ENCODE measurements at places on chromosomes 4 and X.
A peak's percentile ranks its signal among the peaks of the same experiment; 100 is the strongest.

GRCh38 chr4:7547368-7548040 lies 112.8 kb upstream of the PSAPL1 start:
- H3K27ac ChIP-seq = no peak overlapping the region
- no peaks in the 10 kb centered on the region for H3K4me1 ChIP-seq
- no peak overlapping the region for H3K4me3 ChIP-seq
- no peaks in the 10 kb centered on the region for H3K27me3 ChIP-seq
- no peak for DNase-seq

DNA sequence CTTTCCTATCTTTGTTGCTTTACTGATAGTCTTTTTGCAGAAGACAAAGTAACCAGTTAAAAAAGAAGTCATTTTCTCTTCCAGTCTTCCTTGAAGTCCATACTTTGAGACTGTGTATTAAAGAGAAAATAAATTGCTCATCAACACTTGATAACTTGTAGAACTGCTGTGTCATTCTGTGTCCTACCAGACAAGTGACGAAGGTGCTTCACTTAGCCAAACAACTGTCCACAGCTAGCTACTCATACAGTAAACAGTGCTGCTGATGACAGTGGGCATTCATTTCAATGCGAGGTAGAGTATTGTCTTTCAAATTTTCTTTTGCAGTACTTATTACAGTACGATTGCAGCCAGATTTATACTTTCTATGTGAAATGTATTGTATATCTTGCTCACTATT lies 11.5 kb downstream of the COL25A1 start:
- no peaks in the 10 kb centered on the region for H3K4me1 ChIP-seq
- no peak for DNase-seq
- H3K27me3 ChIP-seq = peaks cover 9% of the 10 kb centered on the region
- no peak overlapping the region for H3K27ac ChIP-seq
- H3K36me3 ChIP-seq = no peaks in the 10 kb centered on the region

DNA sequence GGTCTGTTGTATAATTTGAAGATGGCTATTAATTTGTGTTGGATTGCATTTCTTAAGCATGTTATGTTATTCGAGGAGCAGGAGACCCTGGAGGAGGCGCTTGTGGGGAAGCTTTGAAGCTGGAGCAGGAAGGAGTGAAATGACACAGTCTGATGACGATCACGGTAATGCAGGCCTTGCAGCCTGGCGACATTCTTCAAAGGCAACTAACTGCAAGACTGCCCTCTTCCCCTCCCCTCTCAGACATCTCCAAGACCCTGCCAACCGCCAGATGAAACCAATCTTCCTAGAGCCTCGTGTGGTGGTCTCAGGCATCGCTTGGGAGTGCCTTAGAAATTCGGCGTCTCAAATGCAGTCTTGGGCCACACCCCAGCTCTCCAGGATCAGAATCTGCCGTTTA lies 16.1 kb downstream of the CLCN4 start:
- H3K27me3 ChIP-seq = peaks cover 4% of the 10 kb centered on the region
- no peak overlapping the region for H3K4me3 ChIP-seq
- DNase-seq = no peak
- no peak overlapping the region for H3K27ac ChIP-seq
- peaks cover 5% of the 10 kb centered on the region for H3K4me1 ChIP-seq

DNA sequence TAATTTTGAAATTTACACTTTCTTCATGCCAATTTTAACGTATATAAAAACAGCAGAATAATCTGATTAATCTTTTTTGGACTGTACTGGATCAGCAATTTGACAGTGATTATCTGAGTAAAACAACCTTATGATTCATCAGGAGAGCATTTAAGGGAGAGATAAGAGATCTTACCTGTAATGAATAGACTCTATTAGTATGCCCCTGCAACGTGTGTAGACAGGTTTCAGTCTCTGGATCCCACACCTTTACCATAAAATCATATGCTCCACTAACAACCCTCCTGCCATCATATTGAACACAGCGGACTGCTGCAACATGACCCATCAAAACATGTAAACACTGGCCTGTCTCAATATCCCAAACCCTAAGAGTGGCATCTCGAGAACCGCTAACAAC lies 210.1 kb downstream of the FBXW7 start:
- H3K4me3 ChIP-seq = no peak overlapping the region
- no peak for DNase-seq
- H3K27ac ChIP-seq = no peak overlapping the region
- H3K4me1 ChIP-seq = peaks cover 17% of the 10 kb centered on the region
- H3K27me3 ChIP-seq = no peaks in the 10 kb centered on the region

DNA sequence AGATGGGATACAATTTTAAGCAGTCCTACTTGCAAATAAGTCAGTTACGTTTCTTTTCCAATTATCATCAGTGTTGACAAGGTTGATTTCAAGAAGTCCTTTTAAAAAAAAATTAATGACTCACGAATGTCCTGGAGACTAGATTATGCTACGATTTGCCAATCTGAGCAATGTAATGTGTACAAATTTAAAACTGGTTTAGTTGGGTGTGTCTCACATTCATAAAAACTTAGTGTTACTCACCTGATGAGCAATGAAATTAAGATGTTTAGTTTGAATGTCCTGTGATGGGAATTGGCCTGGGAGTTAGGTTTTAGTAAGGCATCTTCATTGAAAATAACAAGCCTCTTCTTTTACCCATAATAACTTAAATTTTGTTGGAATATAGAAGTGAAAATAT lies 136.7 kb upstream of the POF1B start:
- DNase-seq = no peak
- H3K27ac ChIP-seq = no peak overlapping the region
- no peaks in the 10 kb centered on the region for H3K4me1 ChIP-seq
- no peaks in the 10 kb centered on the region for H3K27me3 ChIP-seq
- H3K36me3 ChIP-seq = no peaks in the 10 kb centered on the region
- H3K4me3 ChIP-seq = no peak overlapping the region

GRCh38 chrX:124354648-124355047 lies 8.3 kb downstream of the SH2D1A start:
- H3K4me1 ChIP-seq = peaks cover 63% of the 10 kb centered on the region
- H3K27me3 ChIP-seq = no peaks in the 10 kb centered on the region
- peaks cover 15% of the 10 kb centered on the region for H3K36me3 ChIP-seq
- peak overlapping the region; percentile 71 for H3K4me3 ChIP-seq

GRCh38 chr4:55395218-55395528 lies 584 bp upstream of the TMEM165 start:
- peak overlapping the region; percentile 97 for H3K4me3 ChIP-seq
- peaks cover 29% of the 10 kb centered on the region for H3K36me3 ChIP-seq
- no peak for DNase-seq
- H3K27me3 ChIP-seq = no peaks in the 10 kb centered on the region
- H3K27ac ChIP-seq = peak overlapping the region; percentile 97
- peaks cover 38% of the 10 kb centered on the region for H3K4me1 ChIP-seq

- H3K4me1 ChIP-seq = no peaks in the 10 kb centered on the region
- H3K4me3 ChIP-seq = no peak overlapping the region
- DNase-seq = no peak
- H3K27ac ChIP-seq = no peak overlapping the region
- no peaks in the 10 kb centered on the region for H3K36me3 ChIP-seq
- no peaks in the 10 kb centered on the region for H3K27me3 ChIP-seq
Measured at GRCh38 chr4:138374947-138375346, 132.8 kb upstream of the SLC7A11 start.

DNA sequence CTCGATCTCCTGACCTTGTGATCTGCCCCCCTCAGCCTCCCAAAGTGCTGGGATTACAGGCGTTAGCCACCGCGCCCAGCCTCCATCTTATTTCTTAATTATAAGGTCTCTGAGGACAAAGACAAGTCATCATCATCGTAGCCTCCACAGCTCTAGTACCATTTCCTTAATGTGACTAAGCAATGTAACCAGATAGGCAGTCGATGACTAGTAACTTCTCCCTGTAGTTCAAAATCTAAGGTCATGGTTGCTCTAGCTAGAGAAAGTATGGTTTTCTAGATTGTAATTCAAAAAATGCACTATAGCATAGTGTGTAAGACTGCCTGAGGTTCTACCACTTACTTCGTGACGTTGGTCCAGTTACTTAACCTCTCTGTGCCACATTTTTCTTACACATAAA lies 6.9 kb downstream of the SLC39A8 start:
- H3K27me3 ChIP-seq = no peaks in the 10 kb centered on the region
- H3K36me3 ChIP-seq = peaks cover 47% of the 10 kb centered on the region
- no peak overlapping the region for H3K27ac ChIP-seq
- H3K4me3 ChIP-seq = no peak overlapping the region

DNA sequence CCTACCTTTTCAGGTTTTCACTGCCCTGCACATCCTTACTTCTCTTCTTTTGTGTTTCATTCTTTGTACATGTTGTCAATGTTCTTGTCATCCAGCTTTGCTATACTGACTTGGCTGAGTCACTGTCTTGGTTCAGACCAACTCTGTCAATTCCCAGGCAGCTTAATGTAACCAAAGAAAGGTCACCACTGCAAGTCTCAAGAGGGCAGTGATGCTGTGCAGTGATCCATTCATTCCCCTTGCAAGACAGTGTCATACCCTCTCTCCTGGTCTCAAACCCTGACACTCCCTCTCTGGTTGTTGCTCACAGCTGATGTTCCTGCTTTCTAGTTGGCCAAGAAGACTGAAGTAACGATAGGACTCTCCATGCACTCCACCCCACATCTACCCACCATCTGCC lies 17.5 kb downstream of the RAB39B start:
- no peaks in the 10 kb centered on the region for H3K27me3 ChIP-seq
- no peak overlapping the region for H3K4me3 ChIP-seq
- DNase-seq = no peak
- peaks cover 3% of the 10 kb centered on the region for H3K36me3 ChIP-seq
- no peak overlapping the region for H3K27ac ChIP-seq
- H3K4me1 ChIP-seq = peaks cover 7% of the 10 kb centered on the region

DNA sequence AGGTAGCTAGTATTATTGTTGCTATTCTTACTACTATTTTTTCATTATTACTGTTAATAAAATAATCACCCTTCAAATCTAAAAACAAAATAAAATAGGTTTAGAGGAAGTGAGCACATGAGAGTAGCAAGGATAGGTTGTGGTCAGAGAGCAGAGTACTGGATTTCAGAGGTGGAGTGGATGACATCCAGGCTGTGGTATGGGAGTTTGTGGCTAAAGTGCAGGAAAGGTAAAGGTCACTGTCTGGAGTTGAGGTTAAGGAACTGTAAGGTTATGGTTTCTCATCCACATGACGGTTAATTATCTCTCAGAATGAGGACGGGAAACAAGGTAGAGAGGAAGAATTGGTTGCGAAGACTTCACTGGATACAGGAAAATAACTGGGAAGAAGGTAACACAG lies 27.7 kb downstream of the STEEP1 start:
- no peak overlapping the region for H3K27ac ChIP-seq
- H3K27me3 ChIP-seq = no peaks in the 10 kb centered on the region
- no peak overlapping the region for H3K4me3 ChIP-seq
- H3K4me1 ChIP-seq = no peaks in the 10 kb centered on the region
- DNase-seq = no peak

GRCh38 chr4:158875455-158875854 lies 106.6 kb downstream of the FNIP2 start:
- H3K4me1 ChIP-seq = peaks cover 6% of the 10 kb centered on the region
- H3K27me3 ChIP-seq = no peaks in the 10 kb centered on the region
- H3K4me3 ChIP-seq = no peak overlapping the region
- peaks cover 40% of the 10 kb centered on the region for H3K36me3 ChIP-seq
- no peak overlapping the region for H3K27ac ChIP-seq

DNA sequence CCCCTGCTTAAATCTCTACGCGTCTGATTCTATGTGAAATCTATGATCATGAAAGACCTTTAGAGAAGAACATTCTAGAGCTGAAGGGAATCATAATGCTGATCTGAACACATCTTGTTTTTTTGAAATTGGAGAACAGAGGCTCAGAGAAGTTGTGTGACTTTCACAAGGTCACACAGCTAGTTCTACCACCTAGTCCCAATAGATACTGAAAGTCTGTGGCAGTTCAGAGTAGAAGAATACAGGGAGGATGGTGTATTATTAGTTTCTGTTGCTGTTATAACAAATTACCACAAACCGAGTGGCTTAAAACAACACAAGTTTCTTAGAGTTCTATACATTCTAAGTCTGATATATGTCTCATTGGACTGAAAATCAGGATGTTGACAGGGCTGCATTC lies 14.5 kb downstream of the CYP2U1 start:
- no peak overlapping the region for H3K27ac ChIP-seq
- H3K4me3 ChIP-seq = no peak overlapping the region
- no peaks in the 10 kb centered on the region for H3K4me1 ChIP-seq

DNA sequence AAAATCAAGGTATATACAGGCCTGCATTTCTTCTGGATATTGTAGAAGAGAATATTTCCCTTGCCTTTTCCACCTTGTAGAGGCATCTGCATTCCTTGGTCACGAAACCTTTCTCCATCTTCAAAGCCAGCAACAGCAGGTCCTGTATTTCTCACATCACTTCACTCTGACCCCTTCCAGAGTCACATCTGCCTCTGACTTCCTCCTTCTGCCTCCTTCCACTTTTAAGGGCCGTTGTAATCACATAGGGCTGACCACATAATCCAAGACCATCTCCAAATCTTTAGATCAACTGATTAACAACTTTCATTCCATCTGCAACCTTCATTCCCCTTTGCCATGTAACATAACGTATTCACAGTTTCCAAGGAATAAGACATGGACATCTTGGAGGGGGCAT lies 38.3 kb upstream of the NDP start:
- H3K36me3 ChIP-seq = no peaks in the 10 kb centered on the region
- no peaks in the 10 kb centered on the region for H3K27me3 ChIP-seq
- no peak overlapping the region for H3K27ac ChIP-seq

- H3K4me1 ChIP-seq = no peaks in the 10 kb centered on the region
- no peaks in the 10 kb centered on the region for H3K36me3 ChIP-seq
- H3K27ac ChIP-seq = no peak overlapping the region
- H3K27me3 ChIP-seq = no peaks in the 10 kb centered on the region
Measured at GRCh38 chrX:33171041-33171440, 40.3 kb downstream of the DMD start.

- no peaks in the 10 kb centered on the region for H3K27me3 ChIP-seq
- no peaks in the 10 kb centered on the region for H3K4me1 ChIP-seq
- H3K27ac ChIP-seq = no peak overlapping the region
- H3K36me3 ChIP-seq = no peaks in the 10 kb centered on the region
Measured at GRCh38 chr4:1626151-1626550, 58.0 kb downstream of the FAM53A start.

- H3K27ac ChIP-seq = no peak overlapping the region
- DNase-seq = peak; percentile 44
- no peak overlapping the region for H3K4me3 ChIP-seq
- peaks cover 14% of the 10 kb centered on the region for H3K4me1 ChIP-seq
- no peaks in the 10 kb centered on the region for H3K36me3 ChIP-seq
Measured at GRCh38 chrX:133921764-133922389, 63.5 kb downstream of the GPC3 start.

DNA sequence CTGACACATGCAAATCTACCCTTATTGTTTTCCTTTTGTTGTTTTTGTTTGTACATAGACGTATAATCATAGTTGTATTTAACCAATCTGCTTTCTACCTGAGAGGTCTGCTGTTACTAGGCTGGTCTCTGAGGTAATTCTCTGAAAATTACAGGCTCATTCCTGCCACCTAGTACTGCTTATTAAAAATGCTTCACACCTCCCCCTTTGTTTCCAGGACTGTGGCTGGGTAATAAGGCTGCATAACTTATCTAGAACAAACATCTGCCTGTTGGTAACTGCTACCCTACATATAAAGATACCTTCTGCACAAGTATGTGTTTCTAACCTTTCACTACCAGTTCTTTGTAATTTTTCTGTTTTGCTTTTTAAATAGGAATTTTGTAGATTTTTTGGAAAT lies 34.2 kb downstream of the COX7B2 start:
- H3K4me1 ChIP-seq = no peaks in the 10 kb centered on the region
- no peak overlapping the region for H3K4me3 ChIP-seq
- no peak overlapping the region for H3K27ac ChIP-seq
- no peaks in the 10 kb centered on the region for H3K36me3 ChIP-seq

- no peak overlapping the region for H3K27ac ChIP-seq
- H3K4me1 ChIP-seq = no peaks in the 10 kb centered on the region
- no peak overlapping the region for H3K4me3 ChIP-seq
- H3K27me3 ChIP-seq = no peaks in the 10 kb centered on the region
Measured at GRCh38 chr4:61049018-61049417, 151.1 kb upstream of the ADGRL3 start.

All from activated naive CD8-positive, alpha-beta T cell treated with anti-CD3 and anti-CD28 coated beads, Interleukin-2, amount 50 U/mL, for 24 hours (primary cell).